ENCODE measurements at places on chromosomes 13 and 19.

DNA sequence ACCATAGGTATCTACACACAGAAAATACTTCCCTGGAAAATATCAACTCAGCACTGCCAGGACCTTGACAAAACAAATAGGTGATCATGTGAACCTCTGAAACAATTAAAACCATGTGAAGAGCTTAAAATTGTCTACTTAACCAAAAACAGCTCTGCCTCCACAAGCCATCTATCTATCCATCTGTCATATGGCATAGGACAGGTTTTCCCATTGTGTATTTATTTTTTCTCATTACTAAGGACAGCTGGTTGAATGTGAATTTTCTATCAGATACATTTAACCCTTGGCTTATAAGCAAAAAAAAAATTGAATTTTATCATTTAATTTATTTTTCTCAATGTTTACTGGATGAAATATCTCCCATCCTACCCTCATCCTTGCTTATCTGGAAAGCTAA lies 279.5 kb downstream of the PCDH9 start:
- DNase-seq = no peak

DNA sequence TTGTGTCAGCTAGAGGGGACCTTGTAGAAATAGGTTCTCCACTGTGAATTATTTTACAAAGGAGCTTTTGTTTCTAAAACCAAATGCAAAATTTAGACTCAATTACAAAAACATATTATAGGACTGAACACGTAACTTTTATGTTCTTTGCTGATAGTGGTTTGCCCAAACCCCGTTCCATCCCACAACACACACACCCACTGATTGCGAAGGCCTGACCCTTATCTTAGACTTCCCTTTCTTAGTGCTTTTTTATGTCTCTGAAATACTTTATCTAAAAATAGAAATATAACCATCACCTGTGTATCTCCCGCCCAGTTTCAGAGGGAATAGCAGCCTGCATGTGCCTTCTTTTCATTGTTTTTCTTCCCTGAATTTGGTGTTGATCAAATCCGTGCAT lies 13.0 kb downstream of the CCNA1 start:
- DNase-seq = no peak

GRCh38 chr19:616062-616700 lies 17.2 kb downstream of the POLRMT start:
- DNase-seq = no peak

GRCh38 chr19:41879080-41879479 lies 2.0 kb downstream of the CD79A start:
- no peak for DNase-seq

- no peak for DNase-seq
Measured at GRCh38 chr19:58154287-58154678, 3.7 kb upstream of the ZNF329 start.

GRCh38 chr19:5667751-5668271 lies 12.5 kb downstream of the MICOS13 start:
- DNase-seq = no peak

DNA sequence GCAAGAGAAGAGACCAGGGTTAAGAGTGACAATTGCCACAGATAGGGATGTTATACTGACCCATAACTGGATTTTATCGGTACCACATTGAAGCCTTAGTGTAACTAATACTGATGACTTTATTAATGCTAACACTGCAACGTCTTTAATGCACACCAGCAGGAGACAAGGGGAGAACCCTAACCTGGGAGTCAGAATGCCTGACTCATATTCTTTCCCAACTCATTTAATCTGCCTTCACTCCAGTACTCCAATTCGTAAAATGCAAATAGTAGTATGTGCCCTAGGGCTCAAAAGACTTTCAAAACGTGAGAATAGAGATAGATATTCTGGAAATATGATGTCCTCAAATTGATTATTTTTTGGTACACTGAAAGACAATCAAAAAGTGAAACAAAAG lies 62.4 kb downstream of the GPC6 start:
- DNase-seq = no peak

GRCh38 chr13:22703601-22704209 lies 477.1 kb upstream of the SGCG start:
- DNase-seq = no peak

DNA sequence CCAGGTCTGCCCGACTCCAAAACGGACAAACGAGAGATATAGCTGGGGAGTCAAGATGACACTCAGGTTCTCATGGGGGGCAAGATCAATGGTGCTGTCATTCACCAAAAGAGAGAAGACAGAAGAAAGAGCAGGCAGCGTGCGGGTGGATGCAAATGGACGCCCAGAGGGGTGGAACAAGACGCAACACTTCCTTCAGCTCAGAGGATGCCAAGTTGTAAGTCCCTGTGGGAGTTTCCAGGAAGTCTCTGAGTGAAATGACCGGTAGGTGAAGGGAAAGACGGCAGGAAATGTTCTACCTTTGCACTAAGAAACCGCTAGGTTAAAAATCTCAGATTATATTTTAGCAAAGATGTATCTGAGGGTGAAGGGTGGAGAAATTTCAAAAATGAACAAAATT lies 26.5 kb downstream of the TUBGCP3 start:
- no peak for DNase-seq

- DNase-seq = no peak
Measured at GRCh38 chr19:45419895-45420294, 3.8 kb downstream of the ERCC1 start.

- no peak for DNase-seq
Measured at GRCh38 chr19:14318873-14319272, 62.4 kb upstream of the ADGRE5 start.

DNA sequence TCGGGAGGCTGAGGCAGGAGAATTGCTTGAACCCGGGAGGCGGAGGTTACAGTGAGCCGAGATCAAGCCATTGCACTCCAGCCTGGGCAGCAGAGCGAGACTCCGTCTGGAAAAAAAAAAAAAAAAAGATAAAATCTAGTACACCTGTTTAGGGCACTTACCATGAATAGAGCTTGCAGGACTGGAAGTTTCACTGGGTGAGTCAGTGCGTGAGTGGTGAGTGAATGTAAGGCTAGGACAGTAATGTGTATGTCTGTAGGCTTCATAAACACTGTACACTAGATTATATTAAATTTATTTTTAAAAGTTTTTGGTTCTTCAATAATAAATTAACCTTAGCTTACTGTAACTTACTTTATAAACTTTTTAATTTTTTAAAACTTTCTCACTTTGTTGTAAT lies 22.9 kb downstream of the PPP5C start:
- no peak for DNase-seq

- DNase-seq = no peak
Measured at GRCh38 chr13:33194820-33195692, 90.5 kb downstream of the STARD13 start.

DNA sequence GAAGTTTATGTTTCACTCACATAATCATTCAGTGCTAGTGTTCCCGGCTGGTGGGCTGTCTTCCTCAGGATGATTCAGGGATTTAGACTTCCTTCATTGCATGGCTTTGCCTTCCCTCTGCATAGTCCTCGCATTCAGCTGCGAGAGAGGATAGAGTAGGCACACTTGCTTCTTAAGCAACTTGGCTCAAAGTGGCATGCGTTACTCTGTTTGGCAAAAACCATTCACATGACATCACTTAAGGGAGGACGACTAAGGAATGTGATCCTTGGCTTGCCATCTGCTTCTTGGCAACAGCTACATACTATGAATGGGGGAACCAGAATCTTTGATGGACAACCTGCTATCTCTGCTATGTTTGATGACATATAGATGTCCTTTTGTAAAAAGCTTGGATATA lies 359.3 kb downstream of the TDRD3 start:
- no peak for DNase-seq

GRCh38 chr13:63636316-63636993 lies 2220.8 kb upstream of the PCDH20 start:
- DNase-seq = no peak

DNA sequence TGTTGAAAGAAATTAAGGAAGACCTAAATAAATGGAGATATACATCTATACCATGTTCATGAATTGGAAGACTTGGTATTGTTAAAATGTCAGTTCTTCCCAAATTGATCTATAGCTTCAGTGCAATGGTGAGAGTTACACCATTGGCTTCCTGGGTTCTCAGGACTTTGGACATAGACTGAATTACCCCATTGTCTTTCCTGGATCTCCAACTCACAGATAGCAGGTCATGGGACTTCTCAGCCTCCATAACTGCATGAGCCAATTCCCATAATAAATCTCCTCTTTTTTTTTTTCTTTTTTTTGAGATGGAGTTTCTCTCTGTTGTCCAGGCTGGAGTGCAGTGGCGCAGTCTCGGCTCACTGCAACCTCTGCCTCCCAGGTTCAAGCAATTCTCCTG lies 38.7 kb downstream of the CCNE1 start:
- no peak for DNase-seq

DNA sequence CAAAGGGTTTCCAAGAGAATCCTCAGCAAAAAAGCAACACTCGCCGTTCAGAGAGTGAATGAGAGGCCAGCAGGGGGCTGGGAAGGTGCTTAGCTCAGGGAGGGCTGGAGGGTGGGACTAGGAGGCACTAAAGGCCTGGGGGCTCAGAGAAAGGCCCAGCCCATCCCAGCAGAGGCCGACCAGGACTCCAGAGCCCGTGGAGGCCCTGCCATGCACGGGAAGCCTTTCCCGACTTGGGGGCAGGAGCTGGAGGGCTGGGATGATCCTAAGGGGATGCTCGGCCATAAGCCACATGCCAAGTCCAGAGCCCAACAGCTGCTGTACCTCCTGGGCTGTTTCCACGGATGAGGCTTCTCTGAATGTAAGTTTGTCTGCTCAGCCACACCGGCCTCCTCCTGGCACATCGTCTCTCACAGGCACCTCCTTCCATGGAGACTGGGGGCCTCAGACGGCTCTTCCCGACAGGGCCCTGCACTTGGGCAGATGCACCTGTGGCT lies 19.5 kb downstream of the RASA3 start:
- DNase-seq = no peak
